Skin of body (tissue), 3 donors: ENCODE measurements at places on chromosomes 11 and 22. TPM values are rescaled to one million over a fixed set of nuclear protein-coding genes. Genes with fewer than 3 reads are reported as not detected.

Gene LARGE1
- 16.4 TPM for total RNA-seq

Gene SMIM35
- total RNA-seq = not detected

Gene BDNF
- total RNA-seq = 2.9 TPM

Gene CHEK1
- total RNA-seq = 16.6 TPM

Gene PITPNM1
- 7.5 TPM for total RNA-seq

Gene ZNF215
- 1.6 TPM for total RNA-seq

Gene YAP1
- 117 TPM for total RNA-seq

Gene SCN2B
- total RNA-seq = 2.8 TPM

Gene TSSK2
- not detected for total RNA-seq

Gene RGL4
- 2.7 TPM for total RNA-seq

Gene MAFF
- total RNA-seq = 22.1 TPM

Gene OR6A2
- total RNA-seq = 0.20 TPM

Gene OR4A16
- total RNA-seq = not detected

Gene OR10A2
- not detected for total RNA-seq

Gene CLTCL1
- total RNA-seq = 12.3 TPM

Gene USH1C
- total RNA-seq = 0.10 TPM

Gene OR4A15
- total RNA-seq = not detected

Gene TRIM48
- not detected for total RNA-seq

Gene CCDC88B
- total RNA-seq = 5.9 TPM

Gene TRIM51
- not detected for total RNA-seq

Gene KCNC1
- total RNA-seq = 0.30 TPM

Gene CD3D
- total RNA-seq = 0.59 TPM

Gene TLCD5
- 6.7 TPM for total RNA-seq

Gene NXPE4
- total RNA-seq = not detected

Gene OR51B5
- 0.30 TPM for total RNA-seq

Gene SLC6A5
- not detected for total RNA-seq

Gene B4GALNT4
- 10.8 TPM for total RNA-seq

Gene OMP
- total RNA-seq = not detected

Gene E2F8
- total RNA-seq = 2.7 TPM

Gene MUC6
- under 0.01 TPM for total RNA-seq

Gene OR4A47
- not detected for total RNA-seq

Gene CYTH4
- total RNA-seq = 13.2 TPM
